Suppressor macrophage treated with lipopolysaccharide for 1 hour (primary cell): ENCODE measurements at places on chromosomes 1 and 21.

- peak; percentile 71 for DNase-seq
Measured at GRCh38 chr1:247332623-247333361, 1.1 kb upstream of the ZNF496 start.

DNA sequence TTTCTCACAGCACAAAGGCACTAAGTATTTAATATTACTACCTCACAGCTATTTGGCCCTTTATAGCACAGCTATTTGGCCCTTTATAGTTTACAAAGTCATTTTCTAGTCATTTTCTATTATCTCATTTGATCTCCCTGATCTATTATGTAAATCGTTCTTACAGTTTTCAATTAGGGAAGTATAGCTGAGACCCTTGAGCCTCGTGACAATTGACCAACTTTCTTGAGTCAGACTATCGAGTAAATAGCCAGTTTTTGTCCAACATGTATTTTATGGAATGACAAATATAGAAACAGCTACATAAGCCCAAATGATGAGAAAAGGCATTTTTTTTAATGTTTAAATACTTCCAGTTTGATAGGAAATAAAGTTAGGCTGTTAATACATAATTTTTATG lies 7.0 kb upstream of the ANGPTL1 start:
- DNase-seq, result no peak

DNA sequence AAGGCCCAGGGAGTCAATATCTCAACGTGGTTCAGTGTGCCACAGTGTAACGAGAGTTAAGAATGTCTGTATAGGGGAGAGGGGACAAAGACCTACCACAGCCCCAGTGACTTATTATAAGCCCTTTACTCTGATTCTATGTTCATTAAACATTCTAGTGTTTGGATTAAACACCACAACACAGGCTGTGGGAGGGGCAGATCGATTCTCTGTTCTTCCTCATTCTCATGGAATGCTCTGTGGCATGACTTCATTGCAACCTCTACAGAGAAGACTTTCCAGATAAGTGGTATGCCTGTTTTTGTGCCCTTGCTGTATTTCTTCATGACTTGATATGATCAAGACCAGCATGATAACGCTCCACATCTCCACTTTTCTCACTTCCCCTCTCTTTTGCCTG lies 39.0 kb upstream of the CD5L start:
- DNase-seq, result peak; percentile 22

DNA sequence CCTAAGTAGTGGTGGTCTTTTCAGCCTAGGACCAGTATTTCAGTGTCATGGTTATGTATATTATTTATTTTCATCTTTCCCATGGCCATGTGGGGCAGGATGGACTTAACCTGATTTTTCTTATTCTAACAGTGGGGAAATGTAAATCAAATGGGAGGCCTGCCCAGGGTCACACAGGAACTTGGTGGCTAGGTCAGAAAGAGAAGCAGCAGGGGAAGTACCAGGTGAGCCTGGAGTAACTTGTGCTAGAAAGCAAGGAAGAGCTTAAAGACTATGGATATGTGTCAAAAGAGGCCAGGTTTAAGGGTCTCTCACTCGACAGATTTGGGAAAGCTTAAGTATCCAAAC lies 936 bp downstream of the ZFP69B start:
- no peak for DNase-seq

GRCh38 chr21:18725653-18726052 lies 322.1 kb upstream of the TMPRSS15 start:
- no peak for DNase-seq

GRCh38 chr1:90724361-90724760 lies 7.3 kb upstream of the BARHL2 start:
- DNase-seq, result no peak

DNA sequence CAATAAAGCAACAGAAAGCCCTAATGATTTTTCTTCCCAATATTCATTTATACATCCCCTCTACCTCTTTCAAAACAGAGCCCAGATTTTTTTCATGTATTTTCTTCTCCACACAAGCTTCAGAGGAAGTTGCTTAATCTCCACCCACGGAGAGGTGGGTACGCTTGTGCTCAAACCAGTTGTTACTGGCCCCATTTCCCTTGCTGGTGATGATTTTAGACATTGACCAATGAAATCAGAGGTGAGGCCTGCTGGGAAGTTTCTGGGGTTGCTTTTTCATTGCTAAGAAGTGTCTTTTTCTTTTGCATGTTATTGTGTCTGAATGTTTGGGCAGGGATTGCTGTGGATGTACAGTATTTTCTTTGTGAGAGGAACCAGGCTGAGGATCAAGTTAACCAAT lies 448.1 kb upstream of the B3GALT2 start:
- peak; percentile 60 for DNase-seq

DNA sequence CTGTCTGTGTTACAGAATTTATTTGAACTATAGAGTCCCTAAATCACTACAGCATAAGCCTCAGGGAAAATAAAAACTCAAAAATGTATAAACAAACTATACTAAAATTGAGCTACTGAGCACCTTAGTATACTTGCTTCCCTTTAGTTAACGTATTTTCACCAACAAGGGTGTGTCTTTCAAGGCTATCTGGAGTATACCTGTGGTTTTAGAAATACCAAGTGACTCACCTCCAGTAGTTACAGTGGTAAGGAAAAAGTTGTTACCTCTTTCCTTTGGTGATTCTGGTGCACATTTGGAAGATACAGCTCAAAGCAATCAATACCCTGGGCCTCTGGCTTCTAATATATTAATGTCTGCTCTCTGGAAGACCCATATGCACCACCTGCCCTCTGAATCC lies 68.0 kb upstream of the C1orf105 start:
- DNase-seq, result no peak

DNA sequence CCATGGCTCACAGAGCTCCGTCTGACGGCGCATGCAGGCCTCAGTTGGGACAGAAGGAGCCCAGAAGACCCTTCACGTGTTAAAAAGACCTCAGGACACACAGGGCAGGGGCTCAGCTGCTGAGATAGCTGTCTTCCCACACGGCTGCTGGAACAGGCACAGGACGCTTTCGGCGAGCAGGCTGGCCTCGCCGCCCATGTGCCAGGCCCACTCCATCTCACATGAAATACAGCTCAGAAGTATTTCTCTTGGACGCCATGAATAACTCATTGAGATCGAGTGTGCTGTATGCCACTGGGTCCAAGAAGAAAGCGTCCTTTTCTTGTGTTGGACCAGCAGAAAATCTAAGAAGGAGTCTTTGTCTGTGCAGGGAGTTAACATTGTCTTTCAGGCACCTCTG lies 69.6 kb downstream of the SIM2 start:
- DNase-seq, result no peak

GRCh38 chr1:228778026-228778425 lies 42.7 kb downstream of the RHOU start:
- peak; percentile 85 for DNase-seq

GRCh38 chr1:116949213-116949985 lies 39.7 kb downstream of the PTGFRN start:
- no peak for DNase-seq

GRCh38 chr1:59730759-59731478 lies 83.8 kb upstream of the HOOK1 start:
- DNase-seq, result peak; percentile 49

DNA sequence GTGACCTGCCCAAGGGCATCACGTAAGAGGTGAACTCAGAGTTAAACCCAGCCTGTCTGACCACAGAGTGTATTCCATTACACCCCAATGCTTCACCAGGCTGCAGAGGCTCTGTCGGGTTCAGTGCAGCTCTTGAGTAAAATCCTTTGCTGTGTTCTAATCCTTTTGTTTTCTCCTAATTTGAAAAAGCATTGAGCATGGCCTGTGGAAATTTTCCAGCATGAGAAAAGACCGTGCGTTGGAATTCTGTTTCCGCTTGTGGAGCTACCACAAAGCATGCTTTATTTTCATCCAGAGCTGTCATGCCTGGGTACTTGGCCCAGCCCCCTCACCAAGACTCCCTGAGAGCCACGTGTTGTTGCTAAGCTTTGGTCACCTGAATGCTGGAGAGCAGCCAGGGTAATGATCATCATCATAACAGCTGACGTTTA lies 317.6 kb downstream of the PRDM2 start:
- no peak for DNase-seq

- peak; percentile 98 for DNase-seq
Measured at GRCh38 chr1:152047730-152048415, 11.1 kb upstream of the S100A11 start.

DNA sequence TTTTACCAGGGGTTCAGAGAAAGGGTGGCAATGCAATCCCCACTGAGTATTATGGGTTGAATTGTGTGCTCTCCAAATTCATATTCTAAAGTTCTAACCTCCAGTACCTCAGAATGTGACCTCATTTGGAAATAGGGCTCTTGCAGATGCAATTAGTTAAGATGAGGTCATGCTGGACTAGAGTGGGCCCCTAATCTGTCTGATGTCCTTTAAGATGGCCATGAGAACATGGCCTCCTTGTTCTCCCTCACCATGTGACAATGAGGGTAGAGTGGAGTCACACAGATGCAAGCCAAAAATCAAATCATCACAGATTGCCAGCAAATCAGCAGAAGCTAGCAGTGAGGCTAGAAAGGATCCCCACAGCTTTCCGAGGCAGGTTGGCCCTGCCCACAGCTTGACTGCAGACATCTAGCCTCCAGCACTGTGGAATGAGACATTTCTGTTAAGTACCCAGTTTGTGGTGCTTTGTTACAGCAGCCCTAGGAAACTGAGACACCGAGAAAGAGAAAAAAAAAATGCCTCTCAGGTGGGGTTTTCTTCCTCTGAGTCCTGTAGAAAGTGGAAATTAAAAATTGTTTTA lies 25.5 kb upstream of the CREG1 start:
- DNase-seq, result no peak

DNA sequence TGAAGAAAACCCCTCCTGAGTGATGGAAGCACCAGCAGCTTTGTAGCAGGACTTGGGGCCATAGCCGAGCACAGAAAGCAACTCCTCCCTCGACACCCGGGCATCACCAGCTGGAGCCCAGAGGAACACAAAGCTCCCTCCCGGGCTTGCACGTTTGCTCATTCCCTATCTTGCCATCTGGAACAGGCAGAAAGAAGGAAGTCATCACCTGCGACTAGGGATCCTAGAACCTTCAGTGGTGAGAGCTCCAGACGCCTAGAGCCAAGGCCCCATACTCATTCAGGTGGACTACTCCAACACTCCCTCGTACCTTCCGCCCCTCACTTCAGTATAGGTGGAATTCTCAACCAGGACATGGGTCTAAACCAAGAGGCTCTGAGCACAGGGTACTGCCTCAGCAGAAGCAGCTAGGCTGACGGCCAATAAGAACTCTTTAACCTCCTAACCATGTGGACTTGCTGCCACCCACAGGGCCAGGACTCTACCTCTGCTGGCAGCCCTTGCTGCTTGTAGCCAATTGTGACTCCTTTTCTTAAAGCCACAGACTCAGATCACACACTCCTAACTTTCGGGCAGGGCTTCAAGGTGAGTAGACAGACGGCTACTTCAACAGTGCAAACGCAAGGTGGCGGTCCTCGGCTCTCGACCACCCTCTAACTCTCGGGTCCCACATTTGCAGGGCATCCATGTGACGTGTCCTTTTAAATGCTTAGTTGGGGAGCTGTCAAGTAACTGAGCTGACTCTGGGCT lies 65.4 kb downstream of the NPHP4 start:
- no peak for DNase-seq

- DNase-seq, result no peak
Measured at GRCh38 chr1:26345718-26346117, 8.2 kb downstream of the CRYBG2 start.

- DNase-seq, result no peak
Measured at GRCh38 chr21:36825658-36826057, 126.7 kb downstream of the SIM2 start.
